ENCODE measurements at places on chromosomes 5 and 9. TPM values are rescaled to one million over a fixed set of nuclear protein-coding genes. Genes with fewer than 3 reads are reported as not detected.

Gene NEURL1B
- 1.6 TPM for total RNA-seq

Gene TAF11L11
- not detected for total RNA-seq

- no peaks in the 10 kb centered on the region for H3K4me1 ChIP-seq
- DNase-seq, result no peak
- H3K36me3 ChIP-seq, result no peaks in the 10 kb centered on the region
These were observed 118.0 kb upstream of the OR13F1 start for GRCh38 chr9:104386013-104386412.

- no peaks in the 10 kb centered on the region for H3K27me3 ChIP-seq
- no peaks in the 10 kb centered on the region for H3K4me1 ChIP-seq
- no peak for DNase-seq
These were observed 9.8 kb downstream of the NHP2 start for GRCh38 chr5:178143901-178144300.

DNA sequence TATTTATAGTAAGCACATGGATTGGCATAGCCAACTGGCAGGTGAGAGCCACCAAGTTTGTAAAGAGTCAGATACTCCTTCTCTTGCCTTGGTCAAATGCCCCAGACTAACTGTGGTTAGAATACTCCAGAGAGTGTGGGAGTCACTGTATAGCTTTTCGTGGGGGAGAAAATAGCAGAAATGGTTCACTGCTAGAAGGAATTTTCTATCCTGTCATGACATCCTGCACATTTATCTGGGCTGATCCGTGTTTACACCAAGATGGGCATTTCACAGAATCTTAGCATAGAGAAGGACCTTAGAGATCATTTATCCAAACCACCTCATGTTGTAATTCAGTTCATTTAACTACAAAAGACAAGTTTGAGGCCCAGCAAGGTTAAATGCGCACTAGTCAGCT lies 460.8 kb downstream of the ENC1 start:
- H3K4me3 ChIP-seq, result no peak overlapping the region
- DNase-seq, result no peak
- H3K27me3 ChIP-seq, result peaks cover 14% of the 10 kb centered on the region

- peaks cover 8% of the 10 kb centered on the region for H3K4me1 ChIP-seq
- no peaks in the 10 kb centered on the region for H3K27me3 ChIP-seq
- no peak overlapping the region for H3K4me3 ChIP-seq
- DNase-seq, result peak; percentile 6
These were observed 1057.8 kb upstream of the WWC1 start for GRCh38 chr5:167233507-167234220.

DNA sequence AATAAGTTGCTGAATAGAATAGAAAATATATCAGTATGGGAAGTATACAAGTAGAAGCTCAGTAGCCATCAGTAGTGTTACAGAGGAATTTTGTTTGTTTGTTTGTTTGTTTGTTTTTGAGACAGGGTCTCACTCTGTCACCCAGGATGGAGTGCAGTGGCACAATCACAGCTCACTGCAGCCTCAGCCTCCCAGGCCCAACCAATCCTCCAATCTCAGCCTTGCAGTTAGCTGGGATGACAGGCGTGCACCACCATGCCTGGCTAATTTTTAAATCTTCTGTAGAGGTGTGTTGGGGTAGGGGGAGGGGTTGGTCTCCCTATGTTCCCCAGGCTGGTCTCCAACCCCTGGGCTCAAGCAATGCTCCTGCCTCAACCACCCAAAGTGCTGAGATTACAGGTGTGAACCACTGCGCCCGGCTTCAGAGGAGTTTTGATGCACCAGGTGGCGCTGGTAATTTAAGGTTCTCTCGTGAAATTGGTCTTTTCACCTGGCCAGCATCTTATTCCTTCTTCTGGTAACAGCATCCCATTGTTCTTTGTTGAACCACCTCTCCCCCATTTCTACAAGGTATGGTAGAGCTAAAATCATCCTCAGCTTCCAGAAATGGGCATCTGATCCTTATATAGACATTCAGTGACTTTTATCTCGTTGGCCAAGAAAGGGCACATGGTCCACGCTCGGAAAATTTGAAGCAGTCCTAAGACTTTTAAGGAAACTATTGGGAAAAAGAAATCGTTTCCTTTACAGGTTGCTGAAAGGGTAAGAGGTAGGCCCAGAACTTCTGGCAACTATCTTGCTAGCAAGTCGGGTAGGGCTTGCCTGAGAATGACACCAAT lies 157.1 kb downstream of the ARRDC3 start:
- no peak overlapping the region for H3K4me3 ChIP-seq
- DNase-seq, result no peak
- H3K27me3 ChIP-seq, result no peaks in the 10 kb centered on the region
- no peak overlapping the region for H3K27ac ChIP-seq
- H3K36me3 ChIP-seq, result no peaks in the 10 kb centered on the region

Measured in endothelial cell of umbilical vein (primary cell).